ENCODE measurements at places on chromosomes 5 and 9.
A peak's percentile ranks its signal among the peaks of the same experiment; 100 is the strongest.

DNA sequence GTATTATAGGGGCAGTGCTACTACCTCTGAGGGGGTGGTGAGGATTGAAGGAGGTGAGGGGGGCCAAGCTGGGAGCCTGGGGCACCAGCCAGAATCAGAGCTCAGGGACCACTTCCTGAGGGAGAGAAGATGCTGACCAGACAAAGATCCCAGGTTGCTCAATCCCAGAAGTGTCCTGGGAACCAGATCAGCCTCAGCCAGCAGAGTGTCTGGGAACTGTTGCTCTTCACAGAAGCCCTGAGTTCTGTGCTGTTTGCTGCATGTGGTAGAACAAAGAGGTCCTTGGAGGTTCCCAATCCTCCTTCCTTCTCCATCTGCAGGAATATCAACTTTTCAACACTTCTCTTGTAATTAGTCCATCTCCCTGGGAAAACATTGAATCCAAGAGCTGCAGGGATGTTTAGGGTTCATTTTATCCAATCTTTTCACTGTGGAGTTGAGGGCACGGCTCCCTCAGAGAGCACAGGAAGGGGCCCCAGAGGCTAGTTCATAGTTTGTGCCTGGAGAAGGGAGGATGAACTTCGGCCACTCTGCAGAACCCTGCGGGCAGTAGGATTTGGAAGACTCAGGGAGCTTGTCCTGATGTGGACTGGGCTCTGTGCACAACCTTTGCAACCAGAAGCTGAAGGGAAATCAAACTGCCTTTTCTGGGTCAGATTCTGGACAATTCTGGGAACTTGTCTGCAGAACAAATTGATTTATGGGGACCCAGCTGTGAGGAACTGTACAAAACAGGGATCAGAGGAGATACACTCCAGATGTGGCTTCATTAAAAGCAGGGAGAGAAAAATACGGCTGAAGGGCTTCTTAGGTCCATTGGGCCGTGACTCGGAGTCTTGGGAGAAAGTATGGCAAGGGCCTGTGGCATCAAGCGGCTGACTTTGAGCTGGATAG, 57.1 kb downstream of the GALNT12 start:
- no peak for DNase-seq

DNA sequence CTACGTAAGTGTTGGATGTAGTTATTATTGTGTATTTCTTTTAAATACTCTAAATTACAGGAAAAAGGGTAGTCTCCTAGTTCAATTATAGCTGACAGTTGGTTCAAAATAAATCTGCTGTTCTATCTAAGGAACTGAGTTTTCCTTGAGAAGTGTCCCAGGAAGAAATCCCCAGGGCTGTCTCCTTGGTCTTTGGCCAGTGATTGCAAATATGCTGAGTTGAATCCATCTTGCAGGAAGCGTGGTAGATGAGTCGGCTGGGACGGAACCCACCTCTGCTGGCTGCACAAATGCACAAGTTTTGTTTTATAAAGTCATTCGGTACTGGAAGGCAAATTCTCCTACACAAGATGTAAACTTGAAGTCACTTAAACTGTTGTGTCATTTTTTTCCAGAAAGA, 30.2 kb upstream of the HOMER1 start:
- no peak for DNase-seq

- no peak for DNase-seq
Measured at GRCh38 chr5:176743868-176744583, 66.3 kb upstream of the UNC5A start.

- no peak for DNase-seq
Measured at GRCh38 chr5:3510642-3511417, 84.8 kb upstream of the IRX1 start.

GRCh38 chr9:101707721-101708120, 30.7 kb downstream of the GRIN3A start:
- DNase-seq, result no peak

GRCh38 chr9:80157561-80157983, 585.8 kb downstream of the TLE4 start:
- no peak for DNase-seq

- DNase-seq, result no peak
Measured at GRCh38 chr5:140677947-140678346, 4.6 kb upstream of the DND1 start.

- DNase-seq, result no peak
Measured at GRCh38 chr5:150490754-150491153, 17.2 kb upstream of the NDST1 start.

- DNase-seq, result no peak
Measured at GRCh38 chr9:95092262-95093072, 225.0 kb downstream of the FANCC start.

GRCh38 chr5:143398451-143399237, 4.8 kb downstream of the NR3C1 start:
- DNase-seq, result no peak

- DNase-seq, result no peak
Measured at GRCh38 chr5:111502956-111503355, 9.4 kb downstream of the STARD4 start.

GRCh38 chr5:90015584-90016018, 394.0 kb downstream of the CETN3 start:
- DNase-seq, result peak; percentile 82

GRCh38 chr9:3971391-3972082, 328.3 kb downstream of the GLIS3 start:
- no peak for DNase-seq

GRCh38 chr9:130635721-130636647, 28.4 kb upstream of the PRDM12 start:
- no peak for DNase-seq

- no peak for DNase-seq
Measured at GRCh38 chr5:147831465-147831864, at the start of gene SPINK1. SPINK1 (minus strand) TSS chr5:147831671; CDS start chr5:147831577, 94 bp downstream.

- DNase-seq, result peak; percentile 32
Measured at GRCh38 chr5:61202213-61202612, 39.9 kb upstream of the SMIM15 start.

DNA sequence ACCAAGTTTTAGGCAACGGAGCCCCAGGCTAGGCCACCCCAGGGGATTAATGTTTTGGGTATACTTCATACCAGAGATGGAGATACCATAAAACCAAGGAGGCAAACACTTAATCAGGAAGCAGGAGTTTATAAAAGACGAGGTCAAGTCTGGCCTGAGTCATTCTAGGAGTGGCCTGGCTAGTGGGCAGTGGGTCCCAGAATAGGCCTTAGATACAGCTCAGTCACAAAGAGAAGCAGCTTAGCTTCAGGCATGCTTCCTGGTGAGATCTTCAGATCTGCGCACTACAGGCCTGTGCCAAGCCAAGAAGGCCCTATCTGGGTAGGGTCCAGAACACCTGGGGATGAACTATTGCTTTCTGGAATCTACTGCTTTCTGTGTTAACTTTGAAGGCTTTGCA, 20.6 kb upstream of the NR5A1 start:
- DNase-seq, result no peak

- no peak for DNase-seq
Measured at GRCh38 chr9:114785866-114786650, 19.8 kb downstream of the TNFSF15 start.

- no peak for DNase-seq
Measured at GRCh38 chr5:173689171-173689736, 72.8 kb upstream of the BOD1 start.

DNA sequence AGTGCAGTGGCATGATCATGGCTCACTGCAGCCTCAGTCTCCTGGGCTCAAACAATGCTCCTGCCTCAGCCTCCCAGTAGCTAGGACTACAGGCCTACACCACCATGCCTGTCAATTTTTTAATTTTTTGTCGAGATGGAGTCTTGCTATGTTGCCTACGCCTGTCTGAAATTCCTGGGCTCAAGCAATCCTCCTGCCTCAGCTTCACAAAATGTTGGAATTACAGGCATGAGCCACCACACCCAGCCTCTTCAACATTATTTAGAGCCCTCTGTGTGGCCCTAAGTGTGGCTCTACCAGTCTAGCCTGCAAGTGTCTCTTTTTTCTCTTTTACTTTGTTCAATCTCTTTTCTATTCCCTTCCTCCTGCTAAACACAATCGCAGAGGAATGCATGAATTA, 154.4 kb upstream of the EPB41L4A start:
- no peak for DNase-seq

- no peak for DNase-seq
Measured at GRCh38 chr5:90484540-90484939, 9.9 kb downstream of the POLR3G start.

DNA sequence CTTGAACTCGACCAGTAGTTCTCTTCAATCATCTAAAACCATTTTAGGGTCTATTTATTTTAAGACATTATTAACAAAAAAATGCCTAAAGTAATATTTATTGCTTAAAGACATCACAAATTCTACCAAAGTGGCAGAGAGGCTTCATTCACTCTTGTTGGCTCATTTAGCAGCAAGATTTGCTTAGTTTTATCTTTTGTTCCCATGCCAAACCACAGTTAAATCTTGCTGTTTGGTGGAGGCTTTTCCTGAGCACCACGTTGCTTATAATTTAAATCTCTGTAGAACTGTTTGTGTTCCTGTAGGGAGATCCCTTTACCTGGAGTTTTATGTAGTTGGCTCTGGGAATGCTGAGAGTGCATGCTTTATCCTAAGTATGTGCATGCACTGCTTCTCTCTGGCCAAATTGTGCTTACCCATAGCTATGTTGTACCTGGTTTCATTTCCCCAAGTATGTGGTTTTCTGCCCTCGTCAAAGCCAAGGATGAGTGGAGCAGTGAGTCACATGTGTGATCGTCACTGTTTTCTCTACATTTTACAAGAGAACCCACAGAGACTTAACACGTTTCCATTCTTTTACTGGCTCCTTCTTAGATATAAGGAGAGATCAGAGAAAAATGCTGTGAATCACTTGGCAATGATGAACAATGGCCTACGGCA, 42.1 kb upstream of the MAST4 start:
- DNase-seq, result peak; percentile 72

GRCh38 chr9:6212722-6213375, 2.8 kb upstream of the IL33 start:
- no peak for DNase-seq

- DNase-seq, result no peak
Measured at GRCh38 chr5:32276173-32276853, 36.4 kb downstream of the MTMR12 start.

DNA sequence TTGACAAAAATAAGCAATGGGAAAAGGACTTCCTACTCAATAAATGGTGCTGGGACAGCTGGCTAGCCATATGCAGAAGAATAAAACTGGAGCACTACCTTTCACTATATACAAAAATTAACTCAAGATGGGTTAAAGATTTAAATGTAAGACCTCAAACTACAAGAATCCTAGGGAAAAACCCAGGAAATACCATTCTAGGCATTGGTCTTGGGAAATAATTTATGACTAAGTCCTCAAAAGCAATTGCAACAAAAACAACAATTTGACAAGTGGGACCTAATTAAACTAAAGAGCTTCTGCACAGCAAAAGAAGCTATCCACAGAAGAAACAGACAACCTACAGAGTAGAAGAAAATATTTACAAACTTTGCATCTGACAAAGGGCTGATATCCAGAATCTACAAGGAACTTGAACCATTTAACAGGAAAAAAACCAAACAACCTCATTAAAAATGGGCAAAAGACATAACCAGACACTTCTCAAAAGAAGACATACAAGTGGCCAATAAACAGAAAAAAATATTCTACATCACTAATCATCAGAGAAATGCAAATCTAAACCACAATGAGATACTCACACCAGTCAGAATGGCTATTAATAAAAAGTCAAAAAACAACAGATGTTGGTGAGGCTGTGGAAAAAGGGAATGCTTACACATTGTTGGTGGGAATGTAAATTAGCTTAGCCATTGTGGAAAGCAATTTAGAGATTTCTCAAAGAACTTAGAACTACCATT, 75.2 kb upstream of the CPEB4 start:
- no peak for DNase-seq

DNA sequence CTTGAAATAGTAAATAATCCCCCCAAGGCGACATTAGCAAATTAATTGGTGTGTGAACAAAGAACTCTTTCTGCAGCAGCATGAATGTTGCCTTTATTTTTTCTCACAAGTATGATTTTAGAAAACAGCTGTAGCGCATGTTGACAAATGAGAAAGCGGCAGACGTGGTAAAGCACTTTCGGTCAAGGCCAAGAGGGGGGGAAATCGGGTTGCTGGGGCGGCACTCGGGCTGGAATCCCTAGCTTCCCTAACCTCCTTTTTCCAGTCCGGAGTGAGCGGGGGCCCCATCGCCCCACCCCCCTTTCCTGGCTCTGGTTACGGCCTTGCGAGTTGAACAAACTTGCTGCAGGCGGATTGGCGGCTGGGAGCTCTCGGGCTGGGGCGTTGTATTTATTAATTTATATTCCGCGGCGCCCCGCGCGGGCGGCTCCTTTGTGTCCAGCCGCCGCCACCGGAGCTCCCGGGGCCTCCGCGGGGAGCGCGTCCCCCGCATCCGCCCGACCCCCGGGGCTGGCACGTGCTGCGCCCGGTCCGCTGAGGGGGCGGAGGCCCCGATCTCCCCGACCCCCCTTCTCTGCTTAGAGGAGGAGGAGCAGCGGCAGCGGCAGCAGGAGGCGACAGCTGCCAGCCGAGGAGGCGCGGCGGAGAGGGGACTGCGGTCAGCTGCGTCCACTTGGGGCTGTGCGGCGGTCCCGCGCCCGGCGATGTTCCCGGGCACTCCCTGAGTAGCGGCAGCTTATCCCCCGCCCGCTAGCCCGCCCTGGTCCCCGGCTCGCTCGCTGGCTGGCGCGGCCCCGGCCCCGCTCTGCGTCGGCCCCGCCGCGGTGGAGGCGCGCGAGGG, at the start of gene RHOBTB3:
Gene RHOBTB3, plus strand, starts transcription at position 607 of the 841 bp plus-strand sequence. CDS start 347 bp downstream, outside the sequence.
- no peak for DNase-seq

DNA sequence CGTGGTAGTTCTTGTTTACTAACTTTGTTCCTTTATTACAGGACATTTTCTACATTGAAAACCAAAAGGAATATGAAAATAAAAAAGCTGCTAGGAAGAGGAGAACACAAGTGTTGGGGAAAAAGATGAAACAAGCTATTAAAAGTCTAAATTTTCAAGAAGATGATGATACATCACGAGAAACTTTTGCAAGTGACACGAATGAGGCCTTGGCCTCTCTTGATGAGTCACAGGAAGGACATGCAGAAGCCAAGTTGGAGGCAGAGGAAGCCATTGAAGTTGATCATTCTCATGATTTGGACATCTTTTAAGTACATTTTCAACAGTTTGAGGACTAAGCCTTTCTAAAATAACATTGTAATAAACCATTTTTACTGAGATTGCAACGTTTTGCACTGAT, 23.8 kb downstream of the PHAX start:
- DNase-seq, result no peak

GRCh38 chr9:13082796-13083195, 196.7 kb downstream of the MPDZ start:
- DNase-seq, result no peak
